ENCODE measurements at places on chromosomes 7 and 10.

GRCh38 chr10:94010886-94011285 lies 17.2 kb downstream of the PLCE1 start:
- peaks cover 4% of the 10 kb centered on the region for H3K27me3 ChIP-seq
- no peaks in the 10 kb centered on the region for H3K36me3 ChIP-seq
- DNase-seq = no peak
- H3K27ac ChIP-seq = no peak overlapping the region
- H3K4me3 ChIP-seq = no peak overlapping the region
- no peaks in the 10 kb centered on the region for H3K4me1 ChIP-seq

- peaks cover 15% of the 10 kb centered on the region for H3K4me1 ChIP-seq
- H3K27me3 ChIP-seq = peaks cover 54% of the 10 kb centered on the region
- no peak for DNase-seq
- no peak overlapping the region for H3K27ac ChIP-seq
Observed at GRCh38 chr7:74029991-74030415, 2.0 kb downstream of the ELN start.

DNA sequence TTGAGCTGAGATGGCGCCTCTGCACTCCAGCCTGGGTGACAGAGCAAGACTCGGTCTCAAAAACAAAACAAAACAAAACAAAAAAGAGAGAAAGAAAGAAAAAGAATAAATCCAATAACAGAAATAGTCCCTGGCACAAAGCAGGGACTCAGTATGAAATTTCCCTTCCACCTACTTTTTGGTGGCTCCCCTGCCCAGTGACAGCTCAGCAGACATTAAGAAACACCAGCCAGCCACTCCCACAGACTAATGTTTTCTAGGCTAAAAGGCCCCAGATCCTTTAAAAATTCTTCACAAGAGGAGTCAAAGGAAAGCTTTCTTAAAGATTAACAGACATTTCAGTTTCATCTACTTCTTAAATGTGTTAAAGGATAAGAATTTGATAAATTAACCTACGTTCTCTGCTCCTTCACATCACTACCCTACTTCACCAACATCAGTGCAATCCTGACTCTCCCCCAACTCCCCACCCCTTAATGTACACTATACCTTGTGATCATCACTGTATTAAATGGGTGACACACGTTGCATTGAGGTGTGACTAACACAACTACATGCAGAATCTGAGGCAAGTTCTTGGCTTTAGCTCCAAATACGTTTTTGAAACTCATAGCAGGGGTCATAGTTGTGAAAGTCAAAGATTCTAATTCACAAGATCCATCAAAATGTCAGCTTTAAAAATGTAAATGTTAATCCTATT lies 114.5 kb upstream of the CAV2 start:
- no peak overlapping the region for H3K4me3 ChIP-seq
- H3K36me3 ChIP-seq = no peaks in the 10 kb centered on the region
- no peaks in the 10 kb centered on the region for H3K4me1 ChIP-seq
- H3K27ac ChIP-seq = no peak overlapping the region

GRCh38 chr7:71286336-71286735 lies 154.4 kb downstream of the GALNT17 start:
- H3K27me3 ChIP-seq = no peaks in the 10 kb centered on the region
- H3K4me3 ChIP-seq = no peak overlapping the region
- no peak for DNase-seq
- H3K27ac ChIP-seq = no peak overlapping the region
- H3K36me3 ChIP-seq = no peaks in the 10 kb centered on the region
- H3K4me1 ChIP-seq = no peaks in the 10 kb centered on the region

DNA sequence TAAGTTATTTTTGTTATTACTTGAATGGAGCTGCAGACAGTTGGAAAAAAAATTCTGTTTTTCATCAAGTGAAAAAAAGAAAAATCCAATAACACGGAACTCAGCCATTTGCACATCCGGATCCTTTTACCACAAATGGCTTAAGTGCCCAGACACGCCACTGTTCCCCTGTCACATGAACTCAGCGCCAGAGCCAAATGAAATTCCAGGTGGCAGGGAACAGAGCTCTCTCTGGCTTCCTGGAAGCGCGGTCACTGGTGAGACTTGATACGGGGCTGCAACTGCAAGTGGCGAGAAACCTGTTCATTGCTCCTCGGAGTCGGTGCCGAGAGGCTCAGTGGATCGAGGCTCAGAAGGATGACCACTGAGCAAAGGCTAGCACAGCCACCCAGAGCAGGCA lies 60.8 kb upstream of the NPTX2 start:
- H3K36me3 ChIP-seq = no peaks in the 10 kb centered on the region
- H3K4me1 ChIP-seq = no peaks in the 10 kb centered on the region
- H3K4me3 ChIP-seq = no peak overlapping the region

- no peak overlapping the region for H3K27ac ChIP-seq
- no peaks in the 10 kb centered on the region for H3K4me1 ChIP-seq
- DNase-seq = no peak
- no peaks in the 10 kb centered on the region for H3K27me3 ChIP-seq
- no peak overlapping the region for H3K4me3 ChIP-seq
Observed at GRCh38 chr7:97307521-97308108, 190.1 kb downstream of the SDHAF3 start.

- DNase-seq = no peak
- no peak overlapping the region for H3K27ac ChIP-seq
- H3K4me1 ChIP-seq = peaks cover 37% of the 10 kb centered on the region
Observed at GRCh38 chr7:36153571-36154097, 580 bp downstream of the EEPD1 start.

DNA sequence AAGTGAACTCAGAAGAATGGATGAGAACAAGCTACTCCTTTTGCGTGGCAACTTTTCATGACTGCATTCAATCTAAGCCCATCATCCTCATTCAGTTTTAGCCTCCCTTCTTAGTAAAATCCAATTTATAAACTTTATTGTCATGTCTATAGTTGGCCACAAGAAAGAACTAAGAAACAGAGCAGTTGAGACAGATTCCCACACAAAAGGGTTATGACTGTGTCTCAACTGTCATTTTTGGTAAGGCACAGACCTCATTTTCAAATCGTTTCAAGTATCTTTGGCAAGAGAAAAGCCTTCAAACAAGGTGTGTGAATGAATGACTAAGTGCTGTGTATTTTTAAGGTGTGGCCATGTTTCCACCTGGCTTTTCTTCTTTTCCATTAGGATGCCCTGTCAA lies 84.2 kb upstream of the CREB5 start:
- no peaks in the 10 kb centered on the region for H3K36me3 ChIP-seq
- no peak overlapping the region for H3K27ac ChIP-seq
- no peaks in the 10 kb centered on the region for H3K27me3 ChIP-seq
- H3K4me1 ChIP-seq = peaks cover 16% of the 10 kb centered on the region
- DNase-seq = no peak

- no peak for DNase-seq
- H3K4me1 ChIP-seq = no peaks in the 10 kb centered on the region
- peaks cover 73% of the 10 kb centered on the region for H3K36me3 ChIP-seq
- H3K27ac ChIP-seq = no peak overlapping the region
Observed at GRCh38 chr7:129746857-129747529, 135.5 kb downstream of the NRF1 start.

DNA sequence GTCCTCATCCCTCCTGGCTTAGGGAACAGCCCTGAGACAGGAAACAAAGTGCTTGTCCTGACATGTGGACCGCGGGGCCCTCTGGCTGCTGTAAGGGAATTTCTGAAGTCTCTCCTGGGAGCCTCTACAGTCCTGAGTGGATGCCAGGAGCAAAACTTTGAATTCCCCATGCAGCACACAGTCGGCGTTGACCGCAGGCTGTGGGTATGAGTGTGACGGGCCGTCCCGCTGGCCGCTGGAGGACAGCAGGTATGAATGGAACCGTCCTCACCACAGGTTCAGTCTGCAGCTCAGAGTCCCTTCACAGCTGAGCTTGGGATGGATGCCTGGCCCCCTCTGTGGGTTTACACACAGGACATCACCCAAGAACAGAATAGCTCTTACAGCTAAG lies 94.9 kb downstream of the GPR26 start:
- no peaks in the 10 kb centered on the region for H3K36me3 ChIP-seq
- no peak overlapping the region for H3K27ac ChIP-seq
- no peaks in the 10 kb centered on the region for H3K27me3 ChIP-seq

GRCh38 chr7:119197172-119197876 lies 972.8 kb downstream of the ANKRD7 start:
- H3K4me3 ChIP-seq = no peak overlapping the region
- H3K27ac ChIP-seq = no peak overlapping the region
- H3K36me3 ChIP-seq = no peaks in the 10 kb centered on the region
- no peaks in the 10 kb centered on the region for H3K4me1 ChIP-seq

DNA sequence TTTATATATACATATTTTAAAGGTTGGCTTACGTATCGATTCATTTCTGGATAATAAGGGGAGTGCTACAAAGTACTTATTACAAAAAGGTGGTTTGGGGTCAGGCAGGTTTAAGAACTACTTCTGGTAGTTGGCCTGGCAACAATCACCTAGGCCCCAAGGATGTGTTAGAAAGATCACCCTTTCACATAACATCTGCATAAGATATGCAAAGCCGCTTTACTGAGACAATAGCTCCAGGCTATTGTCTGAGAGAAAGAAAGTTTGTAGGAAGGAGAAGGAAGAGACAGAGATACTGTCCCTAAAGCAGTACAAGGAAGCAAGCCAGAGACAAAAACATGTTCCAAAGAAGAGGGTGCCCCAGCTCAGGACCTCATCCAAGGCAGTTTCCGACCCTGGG lies 6.2 kb downstream of the PAXIP1 start:
- DNase-seq = no peak
- H3K4me1 ChIP-seq = peaks cover 3% of the 10 kb centered on the region
- no peak overlapping the region for H3K27ac ChIP-seq
- no peak overlapping the region for H3K4me3 ChIP-seq
- peaks cover 31% of the 10 kb centered on the region for H3K36me3 ChIP-seq
- H3K27me3 ChIP-seq = no peaks in the 10 kb centered on the region

GRCh38 chr7:2837496-2837895 lies 6.6 kb downstream of the GNA12 start:
- no peak for DNase-seq
- H3K27ac ChIP-seq = no peak overlapping the region
- H3K36me3 ChIP-seq = peaks cover 14% of the 10 kb centered on the region
- no peak overlapping the region for H3K4me3 ChIP-seq

- H3K27ac ChIP-seq = no peak overlapping the region
- no peaks in the 10 kb centered on the region for H3K27me3 ChIP-seq
- no peaks in the 10 kb centered on the region for H3K36me3 ChIP-seq
- H3K4me1 ChIP-seq = no peaks in the 10 kb centered on the region
Observed at GRCh38 chr7:66277492-66277891, 72.4 kb downstream of the TPST1 start.

DNA sequence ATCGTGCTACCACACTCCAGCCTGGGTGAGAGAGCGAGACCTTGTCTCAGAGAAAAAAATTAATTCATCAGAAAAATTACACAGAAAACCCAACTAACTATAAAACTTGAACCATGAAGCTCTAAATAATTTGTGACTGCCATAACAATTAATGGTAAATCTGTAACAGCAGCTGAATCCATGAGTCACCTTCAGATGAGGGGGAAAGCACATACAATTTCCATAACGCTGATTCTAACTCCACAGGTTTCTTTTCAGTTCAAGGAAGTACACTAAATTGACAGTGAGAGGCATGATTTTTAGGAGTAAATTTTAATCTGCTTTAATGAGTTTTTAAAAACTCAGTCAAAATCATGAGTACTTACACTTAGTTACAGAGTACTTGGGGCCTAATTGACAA lies 120.1 kb upstream of the NOBOX start:
- H3K4me1 ChIP-seq = no peaks in the 10 kb centered on the region
- no peak overlapping the region for H3K27ac ChIP-seq
- H3K4me3 ChIP-seq = no peak overlapping the region

- H3K36me3 ChIP-seq = no peaks in the 10 kb centered on the region
- H3K4me3 ChIP-seq = no peak overlapping the region
- H3K27ac ChIP-seq = no peak overlapping the region
- peaks cover 40% of the 10 kb centered on the region for H3K4me1 ChIP-seq
Observed at GRCh38 chr10:30029872-30030256, 29.5 kb downstream of the JCAD start.

GRCh38 chr10:92747066-92747465 lies 57.3 kb downstream of the HHEX start:
- no peak for DNase-seq
- peaks cover 6% of the 10 kb centered on the region for H3K4me1 ChIP-seq
- no peak overlapping the region for H3K27ac ChIP-seq
- H3K4me3 ChIP-seq = no peak overlapping the region
- peaks cover 2% of the 10 kb centered on the region for H3K27me3 ChIP-seq

DNA sequence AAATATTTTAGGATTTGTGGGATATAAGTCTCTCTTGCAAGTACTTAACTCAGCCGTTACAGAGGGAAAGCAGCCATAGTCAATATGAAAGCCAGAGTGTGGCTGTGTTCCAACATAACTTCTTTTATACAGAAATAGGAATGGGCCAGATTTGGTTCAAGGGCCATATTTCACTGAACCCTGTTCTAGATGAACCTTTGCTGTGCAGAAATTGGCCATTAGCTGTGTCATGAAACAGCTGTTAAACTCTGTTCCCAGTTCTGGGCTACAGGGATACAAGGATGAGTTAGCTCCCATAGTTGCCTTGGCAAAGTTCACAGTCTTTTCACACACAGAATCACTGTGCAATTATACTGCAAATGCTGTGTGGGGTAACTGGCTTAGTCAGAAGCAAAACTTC lies 213.9 kb upstream of the LRRN3 start:
- no peaks in the 10 kb centered on the region for H3K27me3 ChIP-seq
- no peak overlapping the region for H3K4me3 ChIP-seq
- no peak for DNase-seq
- no peak overlapping the region for H3K27ac ChIP-seq

- no peak overlapping the region for H3K27ac ChIP-seq
- no peak for DNase-seq
- H3K4me3 ChIP-seq = no peak overlapping the region
- H3K27me3 ChIP-seq = no peaks in the 10 kb centered on the region
Observed at GRCh38 chr7:107387128-107387527, 82.7 kb upstream of the GPR22 start.

DNA sequence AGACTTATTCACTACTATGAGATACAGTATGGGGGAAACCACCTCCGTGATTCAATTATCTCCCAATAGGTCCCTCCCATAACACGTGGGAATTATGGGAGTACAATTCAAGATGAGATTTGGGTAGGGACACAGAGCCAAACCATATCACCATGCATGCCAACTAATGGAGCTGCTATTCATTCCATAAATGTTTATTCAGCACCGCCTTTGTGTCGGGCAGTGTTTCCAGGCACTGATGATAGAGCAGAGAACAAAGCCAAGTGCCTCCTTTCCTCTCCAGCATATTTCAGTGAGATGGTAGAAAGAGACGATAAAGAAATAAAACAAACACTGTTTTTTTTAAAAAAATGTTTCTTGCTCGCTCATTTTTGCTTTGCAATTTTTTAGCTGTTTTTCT lies 295.9 kb upstream of the FOXK1 start:
- no peak for DNase-seq
- H3K4me3 ChIP-seq = no peak overlapping the region
- H3K27me3 ChIP-seq = no peaks in the 10 kb centered on the region
- H3K4me1 ChIP-seq = no peaks in the 10 kb centered on the region

GRCh38 chr7:123410273-123410904 lies 124.0 kb downstream of the IQUB start:
- no peaks in the 10 kb centered on the region for H3K36me3 ChIP-seq
- no peak overlapping the region for H3K27ac ChIP-seq
- DNase-seq = no peak
- no peaks in the 10 kb centered on the region for H3K4me1 ChIP-seq

DNA sequence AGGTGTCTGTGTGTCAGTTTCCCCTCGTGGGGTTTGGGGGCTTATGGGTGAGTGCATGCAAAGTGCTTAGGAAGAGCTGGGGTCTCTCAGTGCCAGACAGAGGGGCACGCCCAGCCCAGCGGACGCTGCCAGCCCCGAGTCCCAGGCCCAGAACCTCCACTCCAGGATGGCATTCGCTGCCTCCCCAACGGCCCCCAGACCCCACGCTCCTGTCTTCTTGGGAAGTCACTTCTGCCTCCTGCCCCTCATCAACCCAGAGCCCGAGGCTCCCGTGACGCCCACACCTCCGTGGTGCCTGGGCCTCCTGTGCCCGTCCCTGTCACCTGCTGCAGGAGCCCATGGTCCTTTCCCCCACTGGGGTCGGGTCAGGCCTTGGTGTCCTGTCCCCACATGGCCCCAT lies 35.0 kb downstream of the NKX6-2 start:
- H3K27ac ChIP-seq = no peak overlapping the region
- H3K4me1 ChIP-seq = no peaks in the 10 kb centered on the region
- no peaks in the 10 kb centered on the region for H3K27me3 ChIP-seq
